ENCODE measurements at places on chromosomes 3 and 15. TPM values are rescaled to one million over a fixed set of nuclear protein-coding genes. Genes with fewer than 3 reads are reported as not detected.

Gene ZNF502
- 6.4 TPM for polyA plus RNA-seq

Gene C2CD4A
- polyA plus RNA-seq: not detected

Gene ALDH1A2
- polyA plus RNA-seq: 16.1 TPM

Gene OR5K2
- not detected for polyA plus RNA-seq

Gene ANKDD1A
- polyA plus RNA-seq: 4.4 TPM

Gene C3orf62
- polyA plus RNA-seq: 15.5 TPM

Gene EPHB1
- polyA plus RNA-seq: 44.0 TPM

Gene RTP4
- polyA plus RNA-seq: 0.40 TPM

Gene SPINK8
- not detected for polyA plus RNA-seq

Gene DUOXA1
- polyA plus RNA-seq: not detected

Gene UROC1
- not detected for polyA plus RNA-seq

Gene GABRR3
- polyA plus RNA-seq: not detected

Gene DNAH12
- 0.22 TPM for polyA plus RNA-seq

Gene MST1
- 9.2 TPM for polyA plus RNA-seq

Gene AHSG
- not detected for polyA plus RNA-seq

Gene ADAMTS17
- polyA plus RNA-seq: 7.5 TPM

Gene SERPINI1
- polyA plus RNA-seq: 9.0 TPM

Gene SAMMSON
- polyA plus RNA-seq: 0.16 TPM

Gene SKOR1
- 0.37 TPM for polyA plus RNA-seq

Gene ALPK3
- polyA plus RNA-seq: 69.7 TPM

Gene CAPN3
- polyA plus RNA-seq: 151 TPM

Gene DUOXA2
- 0.34 TPM for polyA plus RNA-seq

Gene DAZL
- not detected for polyA plus RNA-seq

Gene WDR93
- 0.17 TPM for polyA plus RNA-seq

Gene ZWILCH
- polyA plus RNA-seq: 18.3 TPM

Gene VGLL3
- 28.2 TPM for polyA plus RNA-seq

Gene FEM1B
- polyA plus RNA-seq: 38.9 TPM

Gene ARHGAP11A
- polyA plus RNA-seq: 15.0 TPM

Gene A4GNT
- polyA plus RNA-seq: 0.22 TPM

Gene UPK1B
- not detected for polyA plus RNA-seq

Gene LYSMD2
- polyA plus RNA-seq: 6.8 TPM

Gene CACNA1D
- polyA plus RNA-seq: 1.3 TPM

Gene MAPKBP1
- 8.1 TPM for polyA plus RNA-seq

Gene TAMM41
- 11.3 TPM for polyA plus RNA-seq

Gene GMPS
- 46.5 TPM for polyA plus RNA-seq

Gene NKTR
- polyA plus RNA-seq: 125 TPM

Gene CCDC54
- polyA plus RNA-seq: 3.8 TPM

Gene GOLGA6B
- not detected for polyA plus RNA-seq

All from muscle of back (tissue), 13 donors.